H7 (cell line): ENCODE measurements at places on chromosomes 3 and 15.

DNA sequence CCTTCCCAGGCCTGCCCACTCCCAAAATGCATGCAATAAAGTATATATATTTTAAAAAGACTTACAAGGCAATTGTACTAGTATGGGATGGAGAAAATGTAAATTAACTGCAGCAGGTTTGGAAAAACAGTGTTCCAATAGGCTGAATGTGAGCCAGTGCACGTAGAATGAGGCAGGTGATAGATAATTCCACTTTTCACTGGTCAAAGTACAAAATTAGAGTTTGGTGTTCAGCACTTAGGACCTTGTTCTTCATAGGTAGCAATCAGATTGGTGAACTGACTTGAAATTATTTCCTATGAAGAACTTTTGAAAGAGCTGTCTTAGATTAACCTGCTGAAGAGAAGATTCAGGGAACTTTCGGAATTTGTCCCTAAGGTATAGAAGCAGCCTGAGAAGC lies 1.9 kb downstream of the WDR48 start:
- no peak for DNase-seq

DNA sequence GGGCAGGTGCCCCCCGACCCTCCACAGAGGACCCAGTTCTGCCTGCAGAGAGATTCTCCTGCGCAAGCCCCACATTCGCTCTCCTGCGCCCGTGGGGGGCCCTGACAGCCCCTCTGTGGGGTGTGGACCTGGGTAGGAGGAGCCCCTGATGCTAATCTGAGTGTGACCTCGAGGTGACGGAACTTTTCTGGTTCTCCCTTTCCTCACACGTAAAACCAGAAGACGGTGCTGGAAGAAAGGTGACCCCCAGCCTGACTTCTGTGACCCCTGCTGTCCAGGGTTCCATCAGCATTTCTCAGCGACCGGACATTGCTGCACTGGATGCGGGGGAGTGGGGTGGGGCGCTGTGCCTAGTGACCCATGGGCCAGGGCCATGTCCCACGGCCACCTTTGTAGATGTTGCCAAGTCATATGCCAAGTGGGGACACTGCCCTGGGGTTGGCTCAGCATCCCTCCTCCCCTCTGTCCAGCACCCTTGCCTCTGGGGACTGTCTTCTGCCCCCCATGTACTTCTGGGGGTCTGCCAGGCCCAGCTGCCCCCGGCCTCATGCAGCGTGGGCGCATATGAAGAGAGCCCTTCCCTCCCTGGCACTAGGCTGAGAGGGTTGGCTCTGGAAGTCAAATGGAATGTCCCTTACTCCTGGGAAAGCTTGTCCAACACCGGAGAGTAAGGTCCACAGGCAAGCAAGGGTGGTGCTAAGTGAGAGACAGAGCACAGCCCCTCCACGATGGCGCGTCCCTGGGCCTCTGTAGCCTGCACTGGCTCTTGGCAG lies 129.1 kb upstream of the MEF2A start:
- DNase-seq, result no peak

GRCh38 chr3:12891985-12892839 lies 50.8 kb upstream of the RPL32 start:
- DNase-seq, result peak; percentile 83

GRCh38 chr15:22962611-22963010 lies 17.6 kb downstream of the CYFIP1 start:
- DNase-seq, result no peak

DNA sequence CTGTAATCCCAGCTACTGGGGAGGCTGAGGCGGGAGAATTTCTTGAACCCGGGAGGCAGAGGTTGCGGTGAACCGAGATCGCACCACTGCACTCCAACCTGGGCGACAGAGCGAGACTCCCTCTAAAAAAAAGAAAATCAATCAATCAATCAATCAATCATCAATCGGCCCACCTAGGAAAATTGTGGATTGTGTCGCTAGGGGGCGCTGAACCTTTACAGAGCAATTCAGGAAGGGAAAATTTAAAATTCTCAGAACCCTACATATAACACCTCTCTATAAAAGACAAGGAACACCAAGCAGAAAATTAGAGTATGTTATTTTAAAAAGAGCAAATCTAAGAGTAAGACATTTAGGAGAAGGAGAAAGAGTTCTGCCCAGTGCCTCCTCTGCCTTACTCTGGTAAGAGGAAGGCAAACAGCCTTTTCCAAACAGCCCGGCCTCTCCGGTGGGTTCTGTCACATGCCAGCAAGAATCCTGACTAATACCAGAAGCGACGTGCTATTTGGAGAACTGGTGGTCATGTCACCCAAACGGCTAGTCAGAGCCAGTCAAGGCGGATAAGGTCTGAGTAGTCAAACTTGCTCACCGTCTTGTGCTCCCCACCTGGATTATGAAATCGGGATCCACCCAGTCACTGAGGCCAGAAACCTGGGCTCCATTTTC lies 22.3 kb upstream of the SMCO1 start:
- DNase-seq, result peak; percentile 61

- DNase-seq, result no peak
Observed at GRCh38 chr3:113832477-113833164, 6.0 kb upstream of the GRAMD1C start.

- DNase-seq, result no peak
Observed at GRCh38 chr3:116815831-116816588, 106.4 kb downstream of the TUSC7 start.

- peak; percentile 91 for DNase-seq
Observed at GRCh38 chr3:51718547-51719409, 11.9 kb downstream of the GRM2 start.

- no peak for DNase-seq
Observed at GRCh38 chr3:147389717-147390116, 16.6 kb downstream of the ZIC4 start.

GRCh38 chr3:193794002-193794881 lies 201.2 kb downstream of the OPA1 start:
- no peak for DNase-seq

DNA sequence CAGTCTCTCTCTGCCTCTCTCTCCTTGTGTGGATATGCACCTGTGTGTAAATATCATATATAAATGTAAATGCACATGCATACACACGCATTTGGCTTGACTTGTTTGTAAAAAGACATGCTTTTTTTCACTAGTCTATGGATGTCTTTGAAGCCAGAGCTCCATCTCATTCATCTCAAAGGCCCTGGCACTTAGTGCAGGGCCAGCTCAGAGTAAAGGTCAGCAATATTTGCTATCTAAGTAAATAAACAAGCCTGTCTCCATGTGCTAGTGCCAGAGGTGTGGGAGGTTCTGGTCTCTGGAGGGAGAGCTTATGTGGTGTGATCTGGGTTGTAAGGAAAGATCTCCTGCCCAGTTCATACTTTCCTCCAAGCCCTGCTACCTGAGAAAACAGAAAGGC lies 5.6 kb downstream of the CLSTN2 start:
- no peak for DNase-seq

GRCh38 chr3:10460951-10461545 lies 44.3 kb downstream of the ATP2B2 start:
- DNase-seq, result no peak

GRCh38 chr3:193314161-193314560 lies 64.4 kb downstream of the ATP13A5 start:
- no peak for DNase-seq

- no peak for DNase-seq
Observed at GRCh38 chr15:29819979-29820378, 2.3 kb downstream of the TJP1 start.

GRCh38 chr3:140816372-140817195 lies 125.1 kb upstream of the SLC25A36 start:
- DNase-seq, result no peak

DNA sequence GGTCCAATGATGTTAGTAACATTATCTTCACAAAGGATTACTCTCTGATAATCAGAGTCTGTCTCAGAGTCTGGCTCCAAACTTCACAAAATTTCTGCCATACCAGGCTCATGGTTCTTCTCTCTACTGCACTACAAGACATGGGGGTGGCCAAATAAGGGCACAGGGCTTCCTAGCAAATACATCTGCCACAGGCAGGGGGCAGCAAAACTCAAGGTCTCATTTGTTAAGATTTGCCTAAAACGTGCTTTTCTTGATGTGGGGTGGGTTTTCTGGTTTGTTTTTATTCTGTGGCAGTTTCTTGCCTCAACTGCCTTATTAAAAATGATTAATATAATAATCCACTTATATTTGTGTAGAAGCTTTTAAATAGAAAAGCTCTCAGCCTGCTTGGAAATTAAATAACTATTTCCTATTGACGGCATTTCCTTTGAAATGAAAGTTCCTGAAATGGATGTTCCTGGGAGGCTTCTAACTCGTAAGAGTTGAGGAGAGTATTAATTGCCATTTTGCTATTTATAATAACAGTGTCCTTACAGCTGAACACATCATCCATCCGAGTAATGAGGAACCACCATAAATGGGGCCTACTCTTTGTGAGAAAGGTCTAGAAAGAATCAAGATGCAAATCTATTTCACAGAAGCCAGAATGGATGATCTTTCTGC lies 53.8 kb downstream of the SST start:
- DNase-seq, result peak; percentile 57

- no peak for DNase-seq
Observed at GRCh38 chr3:151946606-151947005, 73.2 kb downstream of the SUCNR1 start.

DNA sequence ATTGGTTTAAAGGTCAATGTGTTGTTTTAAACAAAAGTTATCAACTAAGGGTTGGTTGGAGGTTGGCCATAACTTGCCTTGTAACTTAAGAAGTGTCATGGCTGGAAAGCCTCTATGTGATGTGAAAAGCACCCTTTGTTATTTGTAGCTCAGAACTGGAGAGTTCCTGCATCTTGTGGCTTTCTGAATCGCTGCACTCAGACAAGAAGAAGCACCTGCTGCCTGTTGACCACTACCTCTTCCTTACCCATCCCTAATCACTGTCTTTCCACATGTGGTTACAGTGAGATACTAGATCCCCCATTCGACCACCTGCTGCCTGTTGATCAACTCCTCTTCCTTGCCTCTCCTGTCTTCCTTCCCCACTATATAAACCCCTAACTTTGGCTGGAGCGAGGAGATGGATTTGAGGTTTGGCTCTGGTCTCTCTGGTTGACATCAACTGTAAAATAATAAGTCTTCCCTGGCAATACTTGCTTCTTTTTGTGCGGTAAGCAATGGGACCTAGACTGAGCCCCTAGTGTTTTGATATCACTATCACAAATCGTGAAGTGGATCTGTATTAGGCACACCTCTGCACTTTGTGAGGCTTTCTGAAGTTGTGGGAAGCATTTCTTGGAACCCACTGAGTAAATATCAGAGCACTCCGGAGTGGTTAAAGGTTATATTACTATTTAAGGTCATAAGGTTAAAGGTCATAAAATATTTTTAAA lies 13.8 kb downstream of the RPL39L start:
- no peak for DNase-seq

GRCh38 chr3:62686503-62687294 lies 188.5 kb downstream of the CADPS start:
- no peak for DNase-seq
